ENCODE measurements at places on chromosomes 5 and 9.

DNA sequence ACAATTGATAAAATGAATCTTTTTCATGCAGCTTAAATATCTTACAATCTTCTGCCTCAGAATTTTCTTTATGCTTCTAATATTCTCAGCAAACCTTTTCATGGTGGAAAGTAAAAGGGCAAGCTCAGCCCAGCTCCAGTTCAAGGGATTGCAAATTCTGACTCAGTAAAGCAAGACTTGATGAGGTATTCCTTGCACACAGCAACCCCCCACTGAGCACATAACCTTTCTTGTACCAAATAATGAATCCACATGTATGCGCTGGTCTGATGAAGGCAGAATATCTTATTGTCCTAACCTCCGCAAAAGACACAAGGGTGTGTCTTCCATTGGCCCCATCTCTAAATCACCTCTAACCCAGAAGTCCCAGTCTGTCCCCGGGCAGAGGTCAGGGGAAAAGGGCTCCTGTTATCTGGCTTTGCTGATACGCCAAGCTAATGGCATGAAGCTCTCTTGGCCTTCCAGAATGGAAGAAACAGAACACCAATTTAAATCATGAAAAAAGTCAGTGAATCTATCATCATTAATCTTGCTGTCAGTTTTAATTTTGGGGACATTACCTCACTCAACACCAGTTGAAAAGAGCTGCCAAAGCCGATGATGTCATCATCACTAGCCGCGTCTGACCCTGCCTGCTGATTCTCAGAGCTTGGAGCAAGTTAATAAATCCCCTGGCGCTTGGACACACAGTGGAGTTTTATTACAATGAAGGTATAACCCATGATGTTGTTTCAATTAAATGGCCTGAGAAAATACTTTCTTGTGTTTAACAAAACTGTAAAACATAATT is 592.5 kb upstream of the CLINT1 start:
- DNase-seq: no peak

DNA sequence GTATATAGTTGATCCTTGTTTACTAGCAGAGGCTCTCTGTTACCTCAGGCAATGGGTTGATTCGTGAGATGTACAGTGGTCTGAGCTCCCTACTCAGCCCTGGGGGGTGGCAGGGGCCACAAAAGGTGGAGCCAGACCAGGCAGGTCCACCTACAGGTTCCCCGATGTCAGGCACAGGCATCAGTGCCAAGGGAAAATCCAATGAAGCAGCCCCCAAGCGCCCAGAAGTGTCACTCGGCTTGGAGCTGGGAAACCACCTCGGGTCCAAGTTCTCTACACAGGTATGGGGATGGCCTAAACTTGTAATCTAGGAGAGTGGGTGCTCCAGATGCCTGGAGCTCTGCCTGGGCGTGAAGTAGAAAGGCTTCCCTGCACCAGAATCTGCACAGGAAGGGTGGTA is 188.8 kb downstream of the KIAA0825 start:
- no peak for DNase-seq

DNA sequence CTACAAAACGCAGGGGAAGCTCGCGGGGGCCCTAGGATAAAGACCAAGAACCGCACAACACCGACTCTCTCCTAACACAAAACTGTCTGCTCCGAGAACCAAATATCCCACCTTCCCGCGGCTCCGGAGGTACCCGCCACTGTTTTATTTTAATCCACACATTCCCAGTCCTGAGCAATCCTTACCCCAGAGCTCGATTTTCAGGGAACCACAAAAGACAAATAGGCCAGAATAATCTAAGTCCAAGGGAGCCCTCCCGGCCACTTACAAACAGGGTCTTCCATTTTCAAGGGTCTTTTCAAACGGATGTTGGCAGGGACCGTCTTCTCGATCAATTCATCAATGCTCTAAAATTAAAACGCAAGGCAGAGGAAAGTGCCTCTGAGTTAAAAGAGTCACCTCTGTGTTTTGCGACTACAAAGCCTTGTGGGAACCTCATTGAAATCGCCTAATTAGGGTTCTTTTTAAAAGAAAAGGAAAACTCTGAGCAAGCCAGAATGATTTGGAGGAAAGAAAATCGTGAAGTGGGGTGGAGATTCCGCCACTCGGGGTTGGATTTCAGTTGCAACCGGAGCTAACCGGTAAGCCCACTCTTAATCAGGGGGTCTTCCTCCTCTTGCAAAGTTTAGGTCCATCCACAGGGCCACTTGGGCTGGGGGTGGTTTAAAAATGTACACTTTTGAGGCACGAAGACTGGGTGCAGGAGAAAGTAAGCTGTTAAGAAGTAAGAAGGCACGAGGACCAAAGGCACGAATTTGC is 1.0 kb downstream of the GLDC start:
- DNase-seq: no peak

DNA sequence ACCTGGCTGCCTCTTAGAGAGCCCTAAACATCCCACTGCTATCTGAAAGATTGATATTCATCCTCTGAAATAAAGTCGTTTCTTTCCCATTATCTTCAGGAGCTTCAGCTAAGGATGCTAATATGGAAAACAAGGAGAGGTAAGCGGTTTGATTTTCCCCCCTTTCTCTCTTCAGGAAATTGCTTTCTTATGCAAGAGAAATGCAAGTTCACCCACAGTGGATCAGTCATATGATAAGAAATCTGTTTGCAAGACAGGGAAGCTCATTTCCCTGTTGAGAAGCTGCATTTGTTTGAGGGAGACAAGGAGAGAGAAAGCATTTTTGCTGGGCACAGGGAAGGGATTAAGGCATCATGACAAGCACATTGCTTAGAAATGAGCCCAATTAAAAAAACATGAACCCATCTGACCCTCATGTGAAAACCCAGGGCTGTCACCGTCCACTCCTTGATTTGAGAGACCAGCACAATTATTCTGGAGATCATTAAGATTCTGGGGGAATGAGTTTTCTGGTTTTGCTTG is 53.7 kb upstream of the BOD1 start:
- DNase-seq: no peak

GRCh38 chr5:131218392-131218791 is 45.5 kb upstream of the CDC42SE2 start:
- no peak for DNase-seq

DNA sequence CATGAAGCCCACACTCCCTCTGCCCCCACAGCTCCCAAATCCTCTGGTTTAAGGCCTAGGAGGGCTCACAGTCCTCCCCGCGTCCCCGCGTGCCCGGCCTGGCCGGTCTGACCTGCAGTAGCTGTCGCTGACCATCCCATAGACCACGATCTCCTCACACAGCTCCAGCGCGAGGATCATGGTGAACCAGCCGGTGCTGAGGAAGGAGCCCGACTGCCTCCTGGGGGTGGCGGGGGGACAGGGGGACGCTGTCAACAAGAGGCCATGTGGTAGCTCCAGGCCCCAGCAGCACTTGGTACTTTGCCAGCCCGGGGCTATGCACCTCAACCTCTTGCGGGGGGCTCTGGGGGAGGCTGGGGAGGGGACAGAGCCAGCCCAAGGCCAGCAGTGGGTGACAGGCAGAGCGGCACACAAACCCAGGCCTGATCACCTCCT is 7.0 kb downstream of the ST6GALNAC4 start:
- no peak for DNase-seq

- no peak for DNase-seq
Measured at GRCh38 chr5:139470821-139471300, at the start of gene SMIM33. SMIM33 (plus strand) TSS chr5:139471004; CDS start chr5:139471122, 118 bp downstream.

DNA sequence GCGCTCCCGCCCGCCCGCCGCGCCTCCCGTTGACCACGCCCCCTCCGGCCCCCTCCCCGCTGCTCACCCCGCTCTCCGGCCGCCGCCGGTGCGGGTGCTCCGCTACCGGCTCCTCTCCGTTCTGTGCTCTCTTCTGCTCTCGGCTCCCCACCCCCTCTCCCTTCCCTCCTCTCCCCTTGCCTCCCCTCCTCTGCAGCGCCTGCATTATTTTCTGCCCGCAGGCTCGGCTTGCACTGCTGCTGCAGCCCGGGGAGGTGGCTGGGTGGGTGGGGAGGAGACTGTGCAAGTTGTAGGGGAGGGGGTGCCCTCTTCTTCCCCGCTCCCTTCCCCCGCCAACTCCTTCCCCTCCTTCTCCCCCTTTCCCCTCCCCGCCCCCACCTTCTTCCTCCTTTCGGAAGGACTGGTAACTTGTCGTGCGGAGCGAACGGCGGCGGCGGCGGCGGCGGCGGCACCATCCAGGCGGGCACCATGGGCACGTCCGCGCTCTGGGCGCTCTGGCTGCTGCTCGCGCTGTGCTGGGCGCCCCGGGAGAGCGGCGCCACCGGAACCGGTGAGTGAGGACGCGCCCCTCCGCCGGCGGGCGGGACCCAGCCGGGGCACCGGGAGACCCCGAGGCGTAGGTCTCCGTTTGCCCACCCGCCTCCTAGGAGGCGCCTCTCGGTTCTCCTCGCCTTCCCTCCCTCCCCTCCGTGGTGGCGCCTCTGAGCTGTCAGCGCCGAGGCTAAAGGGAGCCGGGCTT is at the start of gene VLDLR:
VLDLR (plus strand) TSS at position 66 of the 739 bp plus-strand sequence; CDS start at position 469, 403 bp downstream.
- DNase-seq: peak; percentile 31

DNA sequence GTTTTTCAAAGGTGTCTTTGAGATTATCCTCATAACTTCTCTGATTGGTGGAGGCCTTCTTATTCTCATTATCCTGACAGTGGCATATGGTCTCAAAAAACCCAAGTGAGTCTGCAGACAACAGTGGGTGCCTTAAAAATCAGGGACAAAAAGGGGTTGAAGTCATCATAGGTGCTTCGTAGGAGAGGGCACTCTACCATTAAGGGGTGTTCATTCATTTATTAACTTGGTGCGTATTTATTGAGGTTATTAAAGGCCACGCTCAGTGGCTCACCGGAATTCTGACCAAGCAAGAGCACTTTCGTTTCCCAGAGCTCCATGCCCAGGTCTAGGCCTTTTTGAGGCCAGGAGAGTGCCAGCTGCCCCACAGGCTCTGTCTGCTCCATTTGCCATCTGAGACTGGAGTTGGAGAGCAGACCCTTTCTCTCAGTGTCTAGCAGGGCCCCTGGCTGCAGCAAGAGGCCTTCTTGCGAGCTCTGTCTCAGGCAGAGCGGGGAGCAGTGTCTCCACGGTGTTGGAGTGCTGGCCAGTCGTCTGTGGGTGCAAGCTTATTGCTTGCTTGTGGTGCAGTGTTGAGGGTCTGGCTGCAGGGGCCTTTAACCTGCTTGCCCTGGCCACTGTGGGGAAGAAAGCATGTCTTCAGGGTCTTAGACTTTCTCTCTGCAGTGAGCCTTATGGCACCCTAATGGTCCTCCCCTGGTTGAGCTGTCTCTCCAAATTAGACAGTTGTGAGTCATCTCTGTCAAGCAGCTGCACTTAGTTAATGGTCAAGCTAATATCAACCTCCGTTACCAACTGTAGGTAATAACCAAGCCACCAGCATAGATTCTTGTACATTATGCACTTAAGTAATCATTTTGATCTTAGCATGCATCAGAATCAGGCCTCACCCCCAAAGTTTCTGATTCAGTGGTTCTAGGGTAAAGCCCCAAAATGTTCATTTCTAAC is 62.6 kb downstream of the IL31RA start:
- no peak for DNase-seq

- DNase-seq: no peak
Measured at GRCh38 chr5:4418084-4418483, 722.0 kb upstream of the ADAMTS16 start.

DNA sequence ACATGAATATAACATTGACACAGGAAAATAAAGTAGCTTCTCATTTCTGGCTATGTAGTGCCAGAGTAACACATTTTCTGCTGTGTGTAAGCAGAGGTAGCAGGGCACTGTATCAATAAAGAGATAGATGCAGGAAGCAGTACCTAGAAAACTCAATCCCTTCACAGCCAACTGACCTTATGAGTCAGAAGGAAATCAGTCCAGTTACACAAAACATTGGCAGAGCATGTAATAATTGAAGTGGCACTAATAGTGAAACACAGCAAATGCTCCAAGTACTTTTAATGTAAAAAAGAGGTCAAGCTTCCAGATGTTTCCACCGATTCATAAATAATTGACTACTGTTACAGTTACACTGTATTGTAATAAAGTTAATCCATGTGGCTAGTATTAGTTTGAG is 706.6 kb downstream of the EFNA5 start:
- DNase-seq: no peak

DNA sequence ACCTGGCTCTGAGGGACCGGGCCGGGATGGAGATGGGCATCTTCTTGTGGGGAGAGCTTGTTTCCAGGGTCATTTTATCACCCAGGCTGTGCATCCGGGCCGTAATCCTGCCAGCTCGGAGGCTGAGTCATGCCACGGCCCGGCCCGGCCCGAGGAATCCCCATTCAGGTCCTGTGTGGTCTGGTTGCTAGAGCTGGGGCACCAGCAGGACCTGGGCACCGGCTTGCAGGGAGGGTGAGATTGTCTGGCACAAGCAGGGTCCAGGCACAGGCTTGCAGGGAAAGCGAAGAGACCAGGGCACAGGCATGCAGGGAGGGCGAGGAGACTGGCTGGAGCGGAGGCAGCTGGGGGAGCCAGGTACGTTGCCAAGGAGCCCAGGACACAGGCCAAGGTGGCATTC is 106.8 kb downstream of the RXRA start:
- no peak for DNase-seq

GRCh38 chr9:110443146-110443865 is 105.6 kb upstream of the TXNDC8 start:
- no peak for DNase-seq

DNA sequence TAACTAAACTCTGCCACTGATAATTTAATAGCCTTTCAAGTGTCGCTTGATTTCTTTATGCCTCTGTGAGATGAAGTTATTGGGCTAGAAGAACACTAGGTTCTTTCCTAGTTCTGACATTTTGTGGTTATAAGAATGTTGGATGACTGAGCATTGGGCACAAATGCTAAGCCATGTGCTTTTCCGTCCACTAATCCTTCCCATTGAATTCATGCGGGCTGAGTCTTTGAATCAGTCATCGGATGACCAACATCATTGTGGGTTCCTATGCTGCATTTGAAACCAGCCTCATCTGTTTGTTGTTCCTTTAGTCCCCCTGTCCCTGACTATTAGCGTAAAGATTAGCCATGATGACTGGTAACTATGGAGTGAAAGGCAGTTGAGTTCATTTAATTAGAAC is 58.5 kb downstream of the ALDH1A1 start:
- no peak for DNase-seq

DNA sequence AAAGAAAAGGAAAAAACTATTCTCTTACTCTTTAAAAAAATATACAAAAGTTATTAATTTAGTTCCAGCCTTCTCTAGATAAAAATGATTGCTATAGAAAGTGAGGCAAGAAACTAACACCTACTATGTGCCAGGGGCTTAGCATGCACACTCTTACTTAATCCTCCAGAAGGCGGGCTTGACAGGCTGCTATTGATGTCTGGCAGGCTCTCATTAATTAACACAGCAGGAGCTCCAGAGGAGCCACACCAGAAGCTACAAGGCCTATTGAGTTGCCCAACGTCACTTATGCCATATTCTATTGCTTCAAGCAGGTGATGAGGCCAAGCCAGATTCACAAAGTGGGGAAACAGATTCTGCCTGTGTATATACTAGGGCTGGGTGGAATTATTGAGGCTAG is 54.6 kb upstream of the CLINT1 start:
- no peak for DNase-seq

DNA sequence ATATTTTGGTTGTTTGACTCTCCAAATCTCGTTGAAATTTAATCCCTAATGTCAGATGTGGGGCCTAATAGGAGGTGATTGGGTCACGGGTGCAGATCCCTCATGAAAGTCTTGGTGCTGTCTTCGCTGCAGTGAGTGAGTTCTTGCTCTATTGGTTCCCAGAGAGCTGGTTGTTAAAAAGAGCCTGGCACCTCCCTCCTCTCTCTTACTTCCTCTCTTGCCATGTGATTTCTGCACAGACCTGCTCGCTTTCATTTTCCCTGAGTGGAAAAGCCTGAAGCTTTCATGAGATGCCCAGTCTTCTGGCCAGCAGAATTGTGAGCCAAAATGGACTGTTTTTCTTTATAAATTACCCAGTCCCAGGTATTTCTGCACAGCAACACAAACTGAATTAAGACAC is 221.6 kb downstream of the MAT2B start:
- no peak for DNase-seq

- DNase-seq: no peak
Measured at GRCh38 chr9:14529629-14530028, 163.6 kb downstream of the ZDHHC21 start.
